AG10803 (cell line): ENCODE measurements at places on chromosomes 12 and 14.

GRCh38 chr14:67186789-67187584, 2.3 kb upstream of the GARIN2 start:
- DNase-seq: peak; percentile 72

DNA sequence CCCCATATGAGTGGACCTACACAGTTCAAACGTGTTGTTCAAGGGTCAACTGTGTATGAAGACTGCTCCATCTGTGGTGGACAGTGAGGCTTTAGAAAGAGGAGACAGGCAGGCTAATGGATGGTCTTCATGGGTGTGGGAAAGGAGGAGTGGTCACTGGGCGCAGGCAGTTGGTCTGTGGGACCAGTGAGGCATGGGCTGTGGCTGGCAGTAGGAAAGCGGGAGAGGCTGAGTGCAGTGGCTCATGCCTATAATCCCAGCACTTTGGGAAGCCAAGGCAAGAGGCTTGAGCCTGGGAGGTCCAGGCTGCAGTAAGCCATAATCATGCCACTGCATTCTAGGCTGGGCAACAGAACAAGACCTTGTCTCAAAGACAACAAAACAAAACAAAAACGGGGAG, 2.0 kb upstream of the NR4A1 start:
- no peak for DNase-seq

GRCh38 chr14:88049266-88049665, 44.3 kb downstream of the GPR65 start:
- no peak for DNase-seq

- DNase-seq: no peak
These were observed 1538.3 kb upstream of the SEL1L start for GRCh38 chr14:83071888-83072501.

DNA sequence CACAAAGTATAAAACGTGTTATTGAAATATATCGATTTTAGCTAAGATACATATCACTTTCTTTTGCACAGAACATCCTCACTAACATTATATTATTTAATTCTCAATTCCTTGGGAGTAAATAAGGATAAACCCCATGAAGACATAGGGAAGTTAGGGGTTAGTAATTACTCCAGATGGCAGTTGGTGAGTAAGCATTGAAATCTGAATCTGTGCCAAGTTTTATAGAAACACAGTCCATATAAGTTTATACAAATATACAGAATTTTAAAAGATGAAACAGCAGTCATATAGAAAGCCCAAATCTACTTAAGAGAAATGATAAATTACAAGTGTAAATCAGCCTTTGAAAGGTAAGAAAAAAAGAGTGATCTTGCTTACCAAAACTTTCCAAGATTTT, 200.4 kb upstream of the SYT10 start:
- no peak for DNase-seq

DNA sequence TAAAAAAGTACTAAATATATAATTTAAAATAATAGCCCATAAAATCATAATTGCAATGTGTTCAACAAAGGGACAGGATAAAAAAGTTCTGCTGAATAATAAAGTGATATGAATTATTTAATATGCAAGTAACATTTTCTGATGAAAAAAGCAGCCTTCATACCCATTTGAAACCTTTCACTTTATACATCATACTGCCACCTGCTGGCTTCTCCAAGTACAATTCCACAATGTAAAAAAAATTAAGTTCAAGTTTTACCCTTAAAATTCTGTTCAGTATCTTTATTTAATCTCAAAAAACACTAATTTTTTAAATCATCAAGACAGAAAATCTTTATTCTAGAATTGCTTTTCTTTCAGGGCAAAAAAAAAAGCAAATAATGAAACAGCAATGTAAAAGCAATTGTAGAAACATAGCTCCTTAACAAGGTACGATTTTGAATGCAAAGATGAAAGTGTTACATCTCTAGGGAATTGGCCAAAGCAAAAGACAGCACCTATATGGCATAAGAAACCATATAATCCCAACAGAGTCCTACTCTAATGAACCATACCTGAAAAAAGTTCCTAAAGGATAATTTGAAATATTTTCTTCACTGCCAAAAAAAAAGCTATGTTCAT, 15.0 kb downstream of the MDM1 start:
- DNase-seq: peak; percentile 62

- DNase-seq: no peak
These were observed 38.0 kb downstream of the LTBP2 start for GRCh38 chr14:74574090-74574433.

DNA sequence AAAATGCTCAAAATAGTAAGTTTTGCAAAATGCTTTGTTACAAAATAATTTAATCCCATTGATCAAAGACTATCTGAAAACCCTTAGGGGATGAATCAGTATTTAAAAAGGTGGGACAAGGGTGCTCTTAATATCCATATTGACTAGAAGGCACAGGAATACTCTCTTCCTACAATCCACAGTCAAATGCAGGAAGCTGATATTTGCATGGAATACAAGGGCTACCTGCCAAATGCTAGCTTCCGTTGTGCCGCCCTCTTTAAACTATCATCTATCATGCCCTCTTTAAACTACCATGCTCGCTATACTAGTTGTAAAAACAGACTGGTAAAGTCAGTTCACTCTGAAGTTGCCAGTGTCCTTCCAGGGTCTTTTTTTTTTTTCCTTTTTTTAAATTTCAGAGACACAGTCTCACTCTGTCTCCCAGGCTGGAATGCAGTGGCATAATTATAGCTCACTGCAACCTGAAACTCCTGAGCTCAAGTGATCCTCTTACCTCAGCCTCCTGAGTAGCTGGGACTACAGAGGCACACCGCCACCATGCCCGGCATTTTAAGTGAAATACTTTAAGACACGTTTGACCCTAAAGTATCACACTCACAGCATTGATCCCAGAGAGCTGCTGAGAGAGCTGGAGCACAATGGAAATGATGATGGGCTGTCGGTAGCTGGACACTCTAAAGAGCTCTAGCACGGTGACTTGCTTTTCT, 6.7 kb downstream of the SLC2A3 start:
- no peak for DNase-seq

- peak; percentile 86 for DNase-seq
These were observed 506.2 kb upstream of the TBX3 start for GRCh38 chr12:115190010-115190770.

- peak; percentile 66 for DNase-seq
These were observed 52.0 kb upstream of the KCNA1 start for GRCh38 chr12:4857472-4858291.

GRCh38 chr14:58703161-58703506, 65.4 kb downstream of the DACT1 start:
- no peak for DNase-seq

GRCh38 chr14:77580964-77581505, 35.4 kb downstream of the SPTLC2 start:
- peak; percentile 57 for DNase-seq

DNA sequence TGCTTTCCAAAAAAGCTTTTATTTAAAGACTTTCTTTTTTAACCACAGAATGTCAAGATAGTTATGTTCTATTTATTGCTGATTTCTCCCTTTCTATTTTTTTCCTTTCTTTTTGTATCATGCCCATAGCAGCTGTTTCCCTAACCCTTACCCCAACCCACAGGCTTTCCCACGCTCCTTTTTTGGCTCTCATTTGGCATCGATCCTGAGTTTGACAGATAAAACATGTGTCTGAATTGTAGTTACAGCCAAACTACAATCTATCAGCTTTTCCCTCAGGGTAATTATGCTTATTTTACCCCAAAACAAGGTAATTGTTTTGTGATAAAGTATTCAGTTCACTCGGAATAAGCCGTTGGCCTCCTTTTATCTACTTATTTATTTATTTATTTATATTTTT, 46.7 kb downstream of the PDE3A start:
- DNase-seq: peak; percentile 9

DNA sequence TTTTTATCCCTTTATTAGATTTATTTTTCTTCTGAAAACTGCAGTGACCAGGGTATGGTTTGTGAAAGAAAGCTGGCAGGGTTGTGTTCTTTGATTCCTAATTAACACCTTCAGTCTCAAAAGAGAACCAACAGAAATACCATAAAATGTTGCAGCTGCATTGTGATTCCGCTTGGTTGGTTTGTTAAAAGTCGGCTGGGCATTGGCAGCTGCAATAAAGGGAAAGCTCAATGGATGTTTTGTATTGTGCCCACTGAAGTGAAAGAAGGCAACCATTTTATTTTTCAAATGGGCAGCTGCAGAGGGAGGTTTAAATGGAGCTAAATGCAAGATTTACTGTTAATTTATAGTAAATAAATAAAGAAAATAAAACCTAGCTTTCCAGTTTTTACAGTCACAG, 16.7 kb downstream of the LGR5 start:
- DNase-seq: no peak

DNA sequence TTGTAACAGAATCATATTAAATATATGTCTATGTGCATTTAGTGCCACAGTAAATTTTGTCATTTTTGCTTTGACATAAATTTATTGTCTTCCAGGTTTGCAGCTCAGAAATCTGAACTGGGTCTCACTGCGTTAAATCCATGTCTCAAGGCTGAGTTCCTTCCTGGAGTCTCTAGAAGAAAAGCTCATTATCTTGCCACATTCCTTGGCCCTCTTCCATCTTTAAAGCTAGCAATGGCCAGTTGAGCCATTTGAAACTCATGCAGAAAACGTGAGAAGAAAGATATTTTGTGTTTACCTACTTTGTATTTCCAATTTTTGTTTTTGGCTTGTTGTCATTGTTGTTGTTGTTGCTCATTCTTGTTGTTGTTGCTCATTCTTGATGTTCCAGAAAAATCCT, 10.7 kb downstream of the PRH1 start:
- peak; percentile 17 for DNase-seq

DNA sequence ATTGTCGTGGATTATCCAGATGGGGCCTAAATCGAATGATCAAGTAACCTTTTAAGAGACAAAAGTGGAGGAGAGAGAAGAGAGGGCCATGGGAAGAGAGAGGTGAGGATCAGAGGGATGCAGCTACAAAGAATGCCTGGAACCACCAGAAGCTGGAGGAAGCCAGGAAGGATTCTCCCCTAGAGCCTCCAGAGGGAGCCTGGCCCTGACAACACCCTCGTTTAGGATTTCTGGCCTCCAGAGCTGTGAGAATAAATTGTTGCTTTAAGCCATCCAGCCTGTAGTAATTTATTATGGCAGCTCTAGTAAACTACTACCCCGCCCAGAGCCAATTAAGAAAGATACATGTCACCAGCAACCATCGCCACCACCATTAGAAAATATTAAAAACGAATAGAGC, 46.2 kb upstream of the GSC start:
- peak; percentile 23 for DNase-seq

DNA sequence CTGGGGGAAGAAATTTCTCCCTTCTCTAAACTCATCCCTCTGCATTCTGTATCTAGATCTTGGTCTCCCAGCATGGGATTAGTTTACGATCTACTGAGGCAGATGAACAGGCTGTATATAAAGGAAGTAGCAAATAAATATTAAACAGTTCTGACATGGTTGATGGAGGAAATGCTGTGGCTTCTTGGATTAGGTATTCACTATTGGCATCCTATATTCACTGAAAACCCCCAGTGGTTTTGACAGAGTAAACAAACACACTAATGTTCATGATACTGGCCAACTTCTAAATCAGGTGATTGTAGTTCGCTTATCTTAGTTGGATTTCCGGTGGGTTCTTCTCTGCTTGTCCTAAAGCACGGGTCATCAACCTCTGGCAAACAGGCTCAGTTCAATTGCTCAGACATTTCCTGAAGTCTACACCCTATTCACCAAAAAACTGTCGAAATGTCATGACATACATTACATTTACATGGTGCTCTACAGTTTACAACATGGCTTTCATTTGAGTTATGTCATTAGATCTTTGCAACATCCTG, 433.9 kb downstream of the EGLN3 start:
- DNase-seq: no peak

DNA sequence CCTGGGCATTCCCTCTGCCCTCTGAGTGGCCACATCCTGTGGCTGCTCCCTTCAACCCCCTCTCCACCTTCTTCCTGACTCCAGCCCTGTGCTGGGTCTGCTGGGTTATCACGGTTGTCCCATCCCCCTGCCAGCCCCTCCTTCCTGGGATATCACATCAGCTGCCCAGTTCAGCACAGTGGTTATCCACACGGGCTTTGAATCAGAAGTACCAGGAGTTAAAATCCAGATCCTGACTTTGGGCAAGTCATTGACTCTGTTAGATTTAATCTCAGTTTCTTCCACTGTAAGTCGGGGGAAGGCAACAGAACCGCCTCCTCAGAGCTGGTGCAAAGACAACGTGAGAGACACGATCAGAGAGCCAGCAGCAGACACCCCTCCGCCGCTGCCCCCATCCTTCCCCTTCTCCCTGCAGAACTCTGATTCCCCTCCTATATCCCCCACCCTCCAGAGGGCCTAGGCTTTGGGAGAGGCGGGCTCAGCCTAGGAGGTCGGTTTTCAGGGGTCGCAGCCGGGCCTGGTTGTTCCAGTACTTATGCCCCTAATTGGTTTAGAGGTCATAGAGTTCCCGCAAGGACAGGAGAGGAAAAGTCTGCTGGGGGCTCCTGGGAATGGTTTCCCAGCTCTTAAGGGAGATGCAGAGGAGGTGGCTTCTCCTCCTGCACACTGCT, 42.5 kb downstream of the PRIMA1 start:
- DNase-seq: no peak

- no peak for DNase-seq
These were observed 273.9 kb downstream of the BTG1 start for GRCh38 chr12:91871751-91872150.

DNA sequence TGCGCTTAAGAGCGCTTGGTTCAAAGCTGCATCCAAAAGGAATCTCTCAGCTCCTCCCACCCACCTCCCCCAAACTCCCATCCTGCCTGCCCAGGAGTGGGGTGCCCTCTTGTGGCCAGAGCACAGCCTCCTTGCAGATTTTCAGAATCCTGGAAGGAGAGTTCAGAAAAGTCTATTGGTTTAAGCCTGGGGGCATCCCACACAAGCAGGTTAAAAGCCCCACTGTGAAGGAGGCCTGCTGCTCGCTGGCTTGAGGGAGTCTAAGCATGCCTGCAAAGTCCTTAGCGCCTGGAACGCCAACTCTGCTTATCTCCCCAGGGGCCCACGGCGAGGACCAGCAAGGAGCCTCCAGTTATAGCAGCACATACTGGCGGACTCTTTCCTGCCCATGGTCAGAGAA, 297.1 kb downstream of the KSR2 start:
- peak; percentile 48 for DNase-seq

DNA sequence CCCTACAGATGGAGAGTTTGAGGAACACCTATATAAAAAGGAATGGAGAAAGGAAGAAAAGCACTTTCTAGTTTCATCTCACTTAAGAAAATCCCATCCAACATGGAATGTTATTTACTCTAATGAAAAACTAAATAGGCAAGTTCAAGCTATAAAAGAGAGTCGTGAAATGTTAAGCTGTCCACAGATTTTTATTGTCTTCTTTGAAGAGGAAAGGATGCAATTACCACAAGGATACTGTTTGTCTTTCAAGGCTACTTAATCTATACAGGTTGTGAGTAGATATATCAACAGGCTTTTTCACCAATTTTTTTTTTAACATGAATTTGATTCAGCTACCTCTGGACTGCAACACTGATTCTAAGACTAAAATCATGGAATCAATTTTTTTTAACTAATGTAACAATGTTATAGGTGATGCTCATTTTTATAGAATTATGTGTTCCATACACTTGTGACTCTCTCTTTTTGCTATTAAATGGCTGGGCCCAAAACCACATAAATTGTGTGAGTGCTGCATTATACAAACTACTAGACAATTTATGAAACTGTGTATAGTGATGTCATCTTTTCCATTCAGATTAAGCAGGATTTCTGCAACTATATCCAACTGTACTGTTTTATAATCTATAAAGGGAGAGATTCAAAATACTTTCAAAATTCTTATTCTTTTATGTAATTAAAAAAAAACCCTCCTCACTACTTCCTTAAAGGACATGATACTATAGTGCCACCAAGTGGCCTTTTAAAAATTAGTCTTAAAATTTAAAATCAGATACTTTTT, 26.8 kb upstream of the BMAL2 start:
- DNase-seq: peak; percentile 60
